ENCODE measurements at places on chromosomes 2 and 18.

DNA sequence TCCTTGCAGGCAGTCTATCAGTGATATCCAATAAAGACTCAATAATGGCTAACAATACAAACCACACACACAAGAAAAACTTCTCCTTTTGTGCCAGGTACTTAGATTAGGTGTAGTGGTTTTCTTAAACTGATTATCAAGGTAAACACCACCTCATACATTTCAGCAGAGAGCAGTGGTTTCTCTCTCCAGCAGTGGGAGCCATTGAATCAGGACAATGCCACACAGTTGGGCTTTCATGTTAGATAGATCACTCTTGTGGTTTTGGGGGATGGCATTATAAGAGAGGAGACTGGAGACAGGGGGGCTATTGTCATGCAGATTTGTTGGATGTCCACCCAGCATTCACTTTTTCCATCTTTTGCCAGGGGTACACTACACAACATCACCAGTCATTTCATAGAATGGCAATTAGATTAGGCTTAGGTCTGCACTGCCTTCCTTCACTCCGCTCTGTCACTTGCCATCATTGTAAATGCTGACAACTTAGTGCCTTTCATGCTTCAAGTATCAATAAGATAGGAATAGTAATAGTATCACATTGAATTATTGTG lies 13.6 kb upstream of the IRS1 start:
- no peak for DNase-seq

DNA sequence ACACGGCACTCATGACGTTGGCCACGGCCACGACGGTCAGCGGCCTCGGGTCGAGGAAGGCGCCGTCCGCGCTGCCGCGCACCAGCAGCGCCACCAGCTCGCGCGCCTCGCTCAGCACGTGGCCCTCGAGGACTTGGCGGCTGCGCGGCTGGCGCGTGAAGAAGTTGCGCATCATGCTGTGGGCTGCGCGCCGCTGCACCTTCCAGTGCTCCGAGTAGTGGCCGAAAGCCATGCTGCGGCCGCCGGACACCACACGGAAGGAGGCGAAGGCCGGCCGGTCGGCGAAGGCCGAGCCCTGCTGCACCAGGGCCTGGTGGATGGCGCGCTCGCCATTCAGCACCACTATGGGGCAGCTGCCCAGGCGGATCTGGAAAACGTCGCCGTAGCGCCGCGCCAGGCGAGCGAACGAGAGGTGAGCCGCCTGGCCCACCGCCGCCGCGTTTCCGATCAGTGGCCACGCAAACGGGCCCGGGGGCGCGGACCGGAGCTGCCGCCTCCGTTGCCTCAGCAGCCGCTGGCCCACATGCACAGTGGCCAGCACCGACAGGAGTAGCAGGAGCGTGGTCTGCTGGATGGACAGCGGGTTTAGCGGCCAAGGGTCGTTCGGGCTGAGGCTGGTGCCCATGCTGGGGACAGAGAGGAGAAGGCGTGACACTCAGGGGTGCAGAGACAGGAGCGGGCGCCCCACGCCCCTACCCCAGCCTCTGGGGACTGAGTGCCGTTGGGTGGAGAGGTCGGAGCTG lies 1.0 kb downstream of the CYP1B1 start:
- no peak for DNase-seq

- DNase-seq, result no peak
Measured at GRCh38 chr18:7038330-7038851, 79.2 kb downstream of the LAMA1 start.

DNA sequence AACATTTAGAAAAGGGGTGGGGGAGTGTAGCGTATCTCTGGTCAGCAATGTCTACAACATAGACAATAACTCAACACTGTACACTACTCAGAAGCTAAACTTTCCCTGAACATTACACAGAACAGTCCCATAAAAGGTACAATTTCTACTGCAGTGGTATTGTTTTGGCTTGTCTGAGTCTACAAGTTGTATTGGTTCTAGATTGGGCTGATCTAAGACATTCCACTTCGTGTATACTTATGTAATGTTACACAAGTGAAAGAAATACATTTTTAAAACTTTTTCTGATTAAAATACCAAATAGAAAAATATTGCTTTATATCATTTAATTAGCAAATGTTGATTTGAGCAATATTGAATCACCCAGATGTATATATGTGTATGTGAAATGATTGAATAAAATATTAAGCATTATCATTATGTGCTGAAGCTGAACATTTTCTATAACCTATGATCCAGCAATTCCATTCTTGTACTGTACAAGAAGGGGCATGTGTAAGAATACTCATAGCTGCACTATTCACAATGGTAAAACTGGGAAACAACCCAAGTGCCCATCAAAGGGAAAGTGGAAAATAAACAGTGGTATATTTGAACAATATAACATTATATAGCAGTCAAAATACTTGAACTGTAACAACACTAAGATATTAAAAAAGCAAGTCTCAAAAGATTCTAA lies 52.4 kb downstream of the VSNL1 start:
- no peak for DNase-seq

DNA sequence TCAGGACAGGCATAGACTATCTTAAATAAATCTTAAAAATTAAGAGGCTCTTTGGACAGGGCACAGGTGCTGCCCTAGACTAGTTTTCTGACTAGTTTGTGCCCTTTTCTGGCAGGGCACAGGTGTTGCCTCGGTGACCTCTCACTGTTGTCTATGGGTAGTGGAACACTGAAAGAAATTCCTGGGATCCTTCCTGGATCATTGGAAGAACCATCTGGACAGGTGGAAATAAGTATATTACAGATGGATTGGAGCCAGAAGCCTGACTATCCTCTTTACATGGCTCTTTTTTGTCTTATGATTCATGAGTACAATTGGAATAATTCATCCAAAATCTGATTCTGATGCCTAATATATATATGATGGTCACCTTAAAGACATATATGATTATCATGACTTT lies 286.6 kb downstream of the RIT2 start:
- DNase-seq, result no peak

GRCh38 chr2:120964819-120965218 lies 229.2 kb downstream of the GLI2 start:
- DNase-seq, result no peak

- DNase-seq, result no peak
Measured at GRCh38 chr2:168315331-168316072, 68.1 kb upstream of the STK39 start.

DNA sequence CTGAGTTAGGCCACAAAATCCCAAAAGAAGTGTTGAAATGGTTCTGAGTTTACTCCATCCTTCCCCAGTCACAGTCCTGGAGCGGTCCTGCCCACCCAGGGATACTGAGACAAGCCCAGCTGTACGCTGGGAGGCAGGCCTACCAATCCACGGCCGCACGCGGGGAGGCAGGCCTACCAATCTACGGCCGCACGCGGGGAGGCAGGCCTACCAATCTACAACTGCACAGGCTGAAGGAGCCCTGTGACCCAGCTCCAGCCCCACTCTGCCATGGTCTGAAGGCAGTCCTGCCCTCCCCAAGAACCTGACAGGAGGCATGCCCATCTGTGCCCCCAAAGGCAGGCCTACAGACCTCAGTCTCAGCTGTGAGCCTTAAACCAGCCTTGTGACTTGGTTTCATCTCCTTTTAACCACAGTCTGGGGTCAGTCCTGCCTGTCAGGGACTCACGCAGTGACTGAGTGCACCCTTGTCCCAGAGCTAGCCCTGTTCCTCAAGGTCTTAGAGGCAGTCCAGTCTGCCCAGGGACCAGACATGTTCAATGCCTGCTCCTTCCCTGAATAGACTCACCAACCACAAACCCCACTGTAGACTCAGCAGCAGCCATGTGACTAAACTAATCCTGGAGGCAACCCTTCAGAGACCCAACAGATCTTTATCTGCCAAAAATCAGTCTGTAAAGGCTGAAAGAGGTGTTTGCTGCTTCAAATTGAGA lies 36.8 kb downstream of the GPC1 start:
- DNase-seq, result no peak

- peak; percentile 5 for DNase-seq
Measured at GRCh38 chr2:96091711-96092572, 24.4 kb downstream of the ADRA2B start.

DNA sequence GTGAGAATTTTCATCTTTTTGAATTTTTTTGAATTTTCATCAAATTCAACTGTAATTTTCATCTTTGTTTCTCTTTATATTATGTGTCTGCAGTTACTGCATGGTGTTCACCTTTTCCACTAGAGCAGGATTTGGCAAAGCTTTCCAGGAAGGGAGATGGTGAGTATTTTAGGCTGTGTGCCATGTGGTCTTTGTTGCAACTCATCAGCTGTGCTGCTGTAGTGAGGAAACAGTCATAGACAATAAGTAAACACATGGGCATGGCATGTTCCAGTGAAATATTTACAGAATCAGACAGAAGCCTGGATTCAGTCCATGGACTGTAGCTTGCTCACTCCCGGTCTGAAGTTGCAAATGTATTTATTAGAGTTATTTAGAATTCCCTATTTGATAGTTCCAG lies 120.4 kb downstream of the DCDC2C start:
- DNase-seq, result no peak

Data from GM12892 (cell line).